Stimulated activated naive CD4-positive, alpha-beta T cell treated with Interleukin-2 at 50 U/mL for 16 hours (primary cell): ENCODE measurements at places on chromosomes 3 and 15.

- DNase-seq, result no peak
Observed at GRCh38 chr15:97057503-97057902, 727.0 kb downstream of the NR2F2 start.

GRCh38 chr3:61996366-61996765 lies 377.0 kb downstream of the FEZF2 start:
- no peak for DNase-seq

DNA sequence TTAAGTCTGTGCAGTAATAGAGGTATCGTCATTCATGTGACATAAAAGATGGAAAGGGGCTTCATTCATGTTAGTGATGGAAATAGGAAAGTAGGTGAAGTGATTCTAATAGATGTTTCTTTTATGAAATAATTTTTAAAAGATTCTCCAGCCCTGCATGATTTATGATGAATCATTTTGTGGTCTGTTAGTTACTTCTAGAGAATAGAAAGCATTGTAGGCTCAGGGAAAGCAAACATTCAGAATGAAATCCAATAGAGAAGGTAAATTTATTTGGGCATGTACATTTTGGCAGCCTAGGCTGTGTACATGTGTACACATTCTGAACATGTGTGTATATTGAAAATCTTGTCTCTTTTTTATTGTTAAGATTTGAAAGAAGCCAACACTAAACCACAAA lies 23.1 kb downstream of the PPARG start:
- no peak for DNase-seq

- DNase-seq, result no peak
Observed at GRCh38 chr15:27238209-27238608, 267.2 kb downstream of the GABRG3 start.

- no peak for DNase-seq
Observed at GRCh38 chr3:48057521-48057920, 41.3 kb upstream of the MAP4 start.

DNA sequence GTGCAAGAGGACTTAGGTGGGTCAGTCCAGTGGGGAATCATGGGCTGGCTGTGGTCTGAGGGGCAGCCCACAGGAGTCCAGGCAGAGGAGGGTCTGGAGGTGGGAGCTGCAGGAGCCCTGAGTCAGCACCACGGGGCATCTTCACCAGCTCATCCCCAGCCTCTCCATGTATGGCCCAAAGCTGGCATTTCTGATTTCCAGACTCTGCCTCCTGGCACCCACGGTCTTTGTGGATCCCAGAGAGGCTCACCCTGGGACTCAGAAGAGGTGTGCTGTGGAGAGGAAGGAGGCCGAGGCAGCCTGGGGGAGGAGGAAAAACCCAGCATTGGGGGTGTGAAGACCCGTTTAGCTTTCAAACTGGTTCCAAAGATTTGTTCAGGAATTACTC lies 64.5 kb upstream of the KLF13 start:
- no peak for DNase-seq

- no peak for DNase-seq
Observed at GRCh38 chr3:42665050-42665878, 11.8 kb downstream of the ZBTB47 start.

DNA sequence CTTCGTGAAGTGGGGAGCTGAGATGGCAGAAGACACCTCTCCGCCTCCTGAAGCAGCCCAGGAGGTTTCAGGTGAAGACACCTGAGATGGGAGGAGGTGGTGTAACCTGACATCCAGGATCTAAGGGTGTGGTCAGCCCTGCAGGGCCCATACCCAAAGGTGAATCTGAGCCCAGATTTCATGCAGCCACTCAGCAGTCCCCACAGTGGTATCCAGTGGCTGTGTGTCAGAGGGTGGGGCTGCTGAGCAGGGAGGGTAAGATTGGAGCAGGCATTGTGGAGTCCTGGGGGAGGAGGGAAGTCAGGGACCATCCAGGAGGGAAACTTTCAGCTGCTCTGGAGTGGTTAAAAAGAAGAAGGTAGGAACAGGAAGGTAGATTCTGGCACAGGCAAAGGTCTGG lies 46.0 kb upstream of the SMAD6 start:
- DNase-seq, result no peak

GRCh38 chr3:58630076-58630709 lies 36.4 kb downstream of the FAM3D start:
- peak; percentile 27 for DNase-seq

GRCh38 chr3:115898656-115899410 lies 275.5 kb downstream of the GAP43 start:
- no peak for DNase-seq

GRCh38 chr3:171226794-171227193 lies 200.3 kb upstream of the SLC2A2 start:
- no peak for DNase-seq

DNA sequence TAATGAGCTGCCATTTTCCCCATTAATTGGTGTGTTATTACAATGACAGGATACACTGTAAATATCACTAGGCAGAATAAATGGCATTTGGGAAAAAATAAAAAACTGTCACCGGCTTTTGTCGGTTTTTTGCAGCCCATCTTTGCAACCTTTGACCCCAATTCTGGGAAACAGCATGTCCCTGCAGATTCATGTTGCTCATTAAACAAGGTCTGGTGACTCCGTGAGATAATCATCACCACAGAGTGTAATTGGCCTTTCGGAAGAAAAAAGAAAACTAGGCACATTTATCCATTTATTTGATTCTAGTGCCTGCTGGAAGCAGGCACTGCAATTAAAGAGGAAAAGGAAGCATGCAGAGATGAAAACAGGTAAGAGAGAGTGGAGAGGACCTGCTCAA lies 64.5 kb downstream of the TRAT1 start:
- no peak for DNase-seq

GRCh38 chr3:23193831-23194230 lies 9.3 kb upstream of the UBE2E2 start:
- DNase-seq, result no peak
